ENCODE measurements at places on chromosomes 7 and 10.

- DNase-seq, result no peak
These were observed 55.4 kb downstream of the GLI3 start for GRCh38 chr7:42181566-42181965.

- DNase-seq, result no peak
These were observed 123.1 kb upstream of the PITRM1 start for GRCh38 chr10:3295582-3296151.

- peak; percentile 49 for DNase-seq
These were observed 35.5 kb upstream of the NCAPG2 start for GRCh38 chr7:158740013-158740656.

DNA sequence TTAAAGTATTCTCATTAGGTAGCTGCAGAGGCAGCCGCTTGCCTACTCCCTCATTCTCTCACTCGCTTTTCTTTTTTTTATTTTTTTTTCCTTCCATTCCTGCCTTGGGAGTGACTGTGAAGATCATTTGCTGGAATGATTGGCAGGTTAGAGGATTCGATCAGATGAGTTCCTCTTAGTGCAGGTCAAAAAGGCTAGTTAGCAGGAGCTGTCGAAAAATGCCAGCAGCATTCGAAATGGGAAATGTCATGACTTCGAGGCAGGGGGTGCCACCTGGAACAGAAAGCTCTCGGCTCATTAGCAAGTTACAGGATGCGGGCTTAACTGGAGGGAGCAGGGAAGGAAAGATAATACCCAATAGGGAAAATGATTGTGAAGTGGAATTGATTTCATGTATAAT, 137.5 kb upstream of the FZD1 start:
- DNase-seq, result no peak

GRCh38 chr7:434891-435629, 84.6 kb downstream of the PDGFA start:
- DNase-seq, result no peak

DNA sequence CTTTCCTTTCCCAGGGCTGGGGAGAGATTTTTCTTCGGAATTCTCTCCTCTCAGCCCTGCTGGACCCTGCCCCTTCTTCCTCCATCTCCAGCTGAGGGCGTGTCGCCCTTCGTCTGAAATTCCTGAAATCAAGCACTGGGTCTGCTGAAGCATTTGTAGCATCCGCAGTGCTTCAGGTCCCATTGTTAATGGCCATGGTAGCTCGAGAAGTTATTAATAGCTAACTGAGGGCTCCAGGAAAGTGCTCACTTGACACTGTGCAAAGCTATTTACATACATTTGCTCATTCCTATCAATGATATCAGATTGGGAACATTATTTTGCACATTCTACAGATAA, 515 bp downstream of the FAM149B1 start:
- no peak for DNase-seq

DNA sequence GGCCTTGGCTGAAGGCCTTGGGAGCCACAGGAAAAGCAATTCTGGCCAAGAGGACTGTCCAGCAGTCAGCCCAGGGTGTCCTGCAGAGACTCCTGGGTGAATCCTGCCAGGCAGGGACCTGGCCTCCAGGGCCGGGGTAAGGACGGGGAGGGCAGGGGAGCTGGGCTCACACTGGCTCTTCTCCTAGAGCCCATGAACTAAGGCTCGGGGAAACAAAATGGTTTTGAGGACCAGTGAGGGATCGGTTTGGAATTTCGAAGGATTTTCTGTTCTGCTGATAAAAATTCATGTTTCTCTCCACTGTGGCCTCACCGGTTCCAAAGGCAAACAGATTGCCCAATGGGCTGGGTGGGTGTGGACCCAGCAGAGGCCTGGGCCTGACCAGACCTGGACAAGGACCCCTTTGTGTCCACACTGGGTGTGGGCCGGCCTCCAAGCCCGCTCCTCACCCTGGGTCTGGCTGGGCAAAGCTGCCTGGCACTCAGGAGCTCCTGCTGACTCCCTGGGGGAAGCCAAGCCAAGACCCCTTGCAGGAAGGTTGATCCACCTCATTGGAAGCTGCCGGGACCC, 27.3 kb downstream of the FAM20C start:
- DNase-seq, result no peak

DNA sequence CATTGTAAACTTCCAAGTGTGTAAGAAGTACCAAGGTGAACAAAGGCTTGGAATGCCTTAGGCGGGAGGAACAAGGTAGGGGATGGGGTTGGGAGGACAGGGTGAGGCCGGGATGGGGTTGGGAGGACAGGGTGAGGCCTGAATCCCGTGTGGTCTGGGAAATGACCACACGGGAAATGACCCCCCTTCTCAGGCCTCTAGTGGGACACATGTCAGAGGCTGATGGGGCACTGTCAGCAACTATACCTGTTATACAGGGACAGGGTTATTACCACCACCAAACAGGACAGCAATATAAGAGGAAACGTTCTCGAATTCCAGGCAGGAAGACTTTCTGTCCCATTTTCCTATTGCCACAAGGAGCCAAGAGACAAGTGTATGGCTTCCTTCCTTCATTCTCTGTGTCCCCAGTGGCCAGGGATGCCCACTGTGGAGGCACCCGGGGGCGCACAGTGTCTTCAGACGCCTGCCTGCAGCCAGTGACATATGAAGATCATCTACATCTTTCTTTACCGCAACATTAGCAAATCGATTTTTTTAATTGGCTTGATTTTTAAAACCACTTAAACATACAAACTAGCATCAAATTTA, 1.3 kb downstream of the MKI67 start:
- DNase-seq, result no peak

DNA sequence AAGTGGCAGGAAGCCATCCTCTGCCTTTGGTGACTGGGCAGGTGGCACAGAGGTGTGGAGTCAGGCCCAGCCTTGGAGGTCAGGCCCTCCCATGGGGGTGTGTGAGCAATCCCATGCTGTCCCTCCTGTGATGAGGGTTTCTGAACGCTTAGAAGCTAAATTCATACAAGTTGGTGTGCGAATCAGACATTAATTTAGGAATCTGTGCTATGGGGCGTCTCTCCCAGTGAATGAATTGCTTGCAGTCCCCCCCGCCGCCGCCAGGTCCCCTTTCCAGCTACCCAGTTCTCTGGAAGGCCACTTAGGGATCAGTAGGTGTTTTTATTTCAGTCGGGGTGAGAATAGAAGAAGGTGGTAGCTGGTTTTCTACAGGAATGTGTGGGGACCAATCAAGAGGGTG, 37.5 kb downstream of the LRRC18 start:
- no peak for DNase-seq

DNA sequence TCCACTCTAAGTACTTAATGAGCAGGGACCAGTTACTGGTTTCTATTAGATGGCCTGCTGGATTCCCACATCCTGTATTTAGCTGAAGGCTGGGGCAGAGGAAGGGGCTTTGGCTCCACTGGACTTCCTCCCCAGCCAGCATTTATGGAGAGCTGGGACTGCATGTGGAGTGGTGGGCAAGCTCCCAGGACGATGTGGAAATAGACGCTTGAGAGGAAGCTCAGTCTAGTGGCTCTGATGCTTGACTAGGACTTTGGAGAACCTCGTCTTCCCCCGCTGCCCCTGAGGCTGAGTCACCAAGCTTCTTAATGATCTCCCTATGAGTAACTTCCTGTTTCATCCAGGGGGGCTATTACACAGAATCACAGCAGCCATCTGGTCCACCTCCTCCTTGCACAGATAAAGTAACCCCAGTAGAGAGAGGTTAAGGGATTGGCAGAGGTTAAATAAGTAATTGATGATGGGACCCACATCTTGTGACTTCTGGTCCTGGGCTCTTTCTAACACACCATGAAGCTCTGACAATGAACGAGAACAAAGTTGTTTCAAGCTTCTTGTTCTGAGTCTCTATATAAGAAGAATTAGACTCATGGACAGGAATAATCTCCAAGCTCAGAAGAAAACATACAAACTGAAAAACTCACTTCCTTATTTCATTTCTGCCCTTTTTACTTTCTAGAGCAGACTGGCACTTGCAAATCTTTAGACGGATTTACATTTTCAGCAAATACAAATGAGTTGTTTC, 126.2 kb downstream of the PRPF18 start:
- peak; percentile 91 for DNase-seq

- DNase-seq, result no peak
These were observed 33.6 kb upstream of the HERPUD2 start for GRCh38 chr7:35728412-35729060.

- no peak for DNase-seq
These were observed 7.8 kb downstream of the SHH start for GRCh38 chr7:155804431-155804831.

GRCh38 chr10:70478191-70479164, at the start of gene PALD1:
Gene PALD1 (plus strand): TSS chr10:70478767. CDS start chr10:70525952, 47,185 bp downstream.
- DNase-seq, result no peak

DNA sequence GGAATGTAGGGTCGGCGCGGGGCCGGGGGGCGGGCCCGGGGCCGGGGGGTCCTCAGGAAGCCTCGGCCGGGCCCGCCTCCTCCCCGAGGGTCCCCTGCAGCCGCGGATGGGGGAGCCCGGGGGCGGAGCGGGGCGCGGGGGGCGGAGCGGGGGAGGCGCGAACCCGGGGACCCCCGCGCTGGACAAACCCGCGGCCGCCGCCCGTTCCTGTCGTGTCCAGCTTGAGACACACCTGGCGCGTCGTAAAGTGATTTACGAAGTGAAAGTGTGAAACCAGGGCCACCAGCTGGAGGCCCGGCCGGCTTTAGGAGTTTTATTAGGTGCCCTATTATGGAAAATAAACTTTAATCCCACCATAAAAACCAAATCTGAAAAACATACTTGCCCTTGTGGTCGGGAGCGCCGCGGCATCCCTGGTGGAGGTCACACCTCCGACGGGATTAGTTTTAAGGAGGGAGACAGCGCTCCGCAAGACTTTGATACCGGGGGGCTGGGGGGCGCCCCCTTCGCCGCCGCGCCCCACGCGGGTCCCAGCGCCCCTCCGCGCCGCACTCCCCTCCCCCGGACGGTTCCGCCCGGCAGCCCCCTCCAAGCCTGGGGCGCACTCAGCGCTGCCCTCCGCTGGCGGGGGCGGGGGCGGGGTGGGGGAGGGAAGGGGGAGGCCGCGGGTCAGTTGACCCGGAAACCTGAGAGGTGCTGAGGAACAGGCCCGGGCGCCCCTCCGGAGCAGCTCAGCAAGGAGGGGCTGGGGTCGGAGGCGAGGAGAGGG, 10.3 kb downstream of the MNX1 start:
- DNase-seq, result no peak

DNA sequence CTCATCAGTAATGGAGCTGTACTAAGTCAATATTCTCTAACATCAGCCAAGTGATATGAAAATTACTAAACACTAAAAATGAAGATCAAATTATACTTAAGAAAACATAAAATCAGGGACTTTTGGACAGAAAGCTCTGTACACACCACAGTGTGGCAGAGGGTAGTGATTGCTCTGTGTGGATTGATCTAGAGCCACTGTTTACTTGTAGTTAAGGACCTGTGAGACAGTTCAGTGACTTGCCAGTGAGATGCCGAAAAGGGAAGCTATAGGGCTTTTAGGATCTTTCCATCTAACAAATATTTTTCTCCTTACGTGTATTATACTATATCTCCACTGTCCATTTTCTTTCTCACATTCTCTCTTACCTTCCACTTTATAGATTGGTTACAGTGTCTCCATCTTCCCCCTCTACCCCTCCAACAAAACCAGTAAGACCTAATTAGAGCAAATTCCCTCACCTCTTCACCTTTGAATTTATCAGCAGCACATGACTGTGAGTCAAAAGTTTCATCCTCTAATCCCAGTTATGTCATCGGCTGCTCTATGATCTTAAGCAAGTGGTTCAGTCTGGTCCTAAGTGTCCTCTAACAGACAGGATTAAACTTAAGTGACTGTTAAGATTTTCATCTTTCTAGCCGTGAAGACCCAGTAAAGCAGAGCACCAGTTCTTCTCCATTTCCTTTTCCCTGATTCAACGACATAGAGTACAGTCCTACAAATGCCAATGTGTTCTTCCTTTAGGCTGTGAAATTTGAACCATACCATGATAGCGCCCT, 6.9 kb downstream of the PIK3CG start:
- no peak for DNase-seq

GRCh38 chr7:106794276-106795083, 70.6 kb upstream of the PIK3CG start:
- no peak for DNase-seq

DNA sequence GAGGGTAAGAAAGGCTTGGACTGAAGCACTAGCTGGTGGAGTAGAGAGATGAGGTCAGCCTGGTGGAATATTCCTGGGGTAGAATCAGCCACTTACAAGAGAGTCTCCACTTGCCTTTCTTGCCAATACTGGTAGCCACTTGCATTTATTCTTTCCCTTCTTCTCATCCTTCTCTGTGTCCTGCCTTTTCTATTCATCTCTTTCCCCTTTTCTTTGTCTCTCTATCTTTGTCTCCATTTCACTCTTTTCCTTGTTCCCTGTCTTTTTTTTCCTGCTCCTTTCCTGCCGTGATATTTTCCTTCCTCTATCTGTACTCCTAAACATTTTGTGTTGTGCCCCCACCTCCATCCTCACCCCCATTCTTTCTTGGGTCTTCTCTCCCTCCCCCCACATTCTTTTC, 214.3 kb downstream of the LRMDA start:
- no peak for DNase-seq

DNA sequence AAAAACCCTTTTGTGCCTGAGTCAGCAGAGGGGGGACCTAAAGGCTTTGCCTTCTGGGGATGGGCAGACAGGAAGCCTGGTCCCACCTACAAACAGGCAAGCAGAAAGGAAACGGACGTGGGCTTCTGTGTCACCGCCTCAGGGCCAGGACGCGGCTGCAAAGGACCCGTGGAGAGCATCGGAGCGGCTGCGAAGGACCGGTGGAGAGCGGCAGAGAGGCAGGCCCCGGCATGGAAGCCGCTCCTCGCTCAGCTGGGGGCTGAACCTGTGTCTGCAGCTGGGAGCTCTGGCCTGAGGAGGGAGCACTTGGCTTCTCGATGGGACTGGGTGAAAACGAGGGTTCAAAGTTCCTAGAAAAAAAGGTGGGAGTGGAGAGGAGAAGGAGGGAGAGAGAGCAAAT, 125.4 kb upstream of the PPP2R2D start:
- DNase-seq, result no peak

GRCh38 chr10:23693925-23694324, 255.1 kb downstream of the OTUD1 start:
- no peak for DNase-seq
